ENCODE measurements at places on chromosomes 12 and 14.
A peak's percentile ranks its signal among the peaks of the same experiment; 100 is the strongest.

DNA sequence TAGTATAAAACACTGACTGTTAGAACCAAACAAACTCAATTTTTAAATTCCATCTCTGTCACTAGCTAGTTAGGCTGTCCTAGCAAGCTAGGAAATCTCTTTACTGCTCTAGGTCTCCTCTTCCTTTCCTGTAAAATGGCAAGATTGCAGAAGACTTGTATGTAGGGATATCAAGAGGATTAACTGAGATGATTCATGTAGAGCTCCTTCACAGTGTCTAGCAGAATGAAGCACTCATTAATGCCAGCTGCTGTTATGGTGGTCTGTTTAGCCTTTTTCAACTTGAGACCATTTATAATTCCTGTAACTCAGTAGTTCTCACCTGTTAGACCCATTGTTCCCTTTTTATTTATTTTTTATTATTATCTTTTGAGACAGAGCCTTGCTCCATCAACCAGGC is 67.8 kb upstream of the KCNH3 start:
- no peak for DNase-seq

DNA sequence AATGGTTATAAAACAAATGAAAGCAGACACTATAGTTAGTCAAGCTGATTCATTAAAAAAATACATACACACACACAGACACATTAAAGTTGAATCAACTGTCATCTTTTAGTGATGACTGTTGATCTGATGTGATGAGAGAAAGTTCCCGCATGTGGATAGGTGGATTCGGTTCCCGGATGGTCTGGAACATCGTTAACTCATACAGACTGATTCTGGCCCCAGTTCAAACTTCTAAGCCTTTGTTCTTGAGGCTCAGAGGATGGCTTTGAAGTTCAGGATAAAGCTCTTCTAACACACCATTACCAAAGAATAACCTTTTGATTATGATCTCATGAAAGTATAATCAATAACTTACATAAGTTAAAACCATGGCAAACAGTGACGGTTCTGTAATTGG is 27.5 kb downstream of the WIF1 start:
- DNase-seq = no peak

DNA sequence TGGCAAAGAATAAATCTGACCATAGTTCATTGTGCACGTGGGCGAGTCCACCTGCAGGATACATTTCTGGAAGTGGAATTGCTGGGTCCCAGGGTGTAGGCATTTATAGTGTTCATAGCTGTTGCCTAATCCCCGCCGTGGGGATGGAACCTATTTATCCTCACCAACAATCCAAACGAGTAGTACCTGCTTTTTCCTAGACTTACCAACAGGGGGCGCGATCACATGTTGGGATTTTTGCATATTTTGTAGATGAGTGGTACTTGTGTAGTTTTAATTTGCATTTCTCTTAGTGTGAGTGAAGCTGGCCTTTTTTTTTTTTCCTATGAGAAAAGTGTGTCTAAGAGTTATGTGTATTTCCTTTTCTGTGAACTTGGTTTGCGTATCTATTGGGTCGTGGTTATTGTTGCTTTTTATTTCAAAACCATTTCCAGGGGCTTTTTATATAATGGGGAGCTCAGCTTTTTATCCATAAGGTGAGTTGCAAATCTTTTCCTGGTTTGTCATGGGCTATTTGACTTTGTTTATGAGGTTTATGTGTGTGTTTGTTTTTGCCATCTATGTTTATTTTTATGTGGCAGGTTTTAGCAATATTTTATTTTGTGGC is 67.2 kb downstream of the CCDC92 start:
- DNase-seq = peak; percentile 44

- DNase-seq = no peak
Measured at GRCh38 chr14:69284170-69284569, 24.2 kb downstream of the GALNT16 start.

GRCh38 chr12:108324351-108325017 is 14.6 kb downstream of the CMKLR1 start:
- no peak for DNase-seq

DNA sequence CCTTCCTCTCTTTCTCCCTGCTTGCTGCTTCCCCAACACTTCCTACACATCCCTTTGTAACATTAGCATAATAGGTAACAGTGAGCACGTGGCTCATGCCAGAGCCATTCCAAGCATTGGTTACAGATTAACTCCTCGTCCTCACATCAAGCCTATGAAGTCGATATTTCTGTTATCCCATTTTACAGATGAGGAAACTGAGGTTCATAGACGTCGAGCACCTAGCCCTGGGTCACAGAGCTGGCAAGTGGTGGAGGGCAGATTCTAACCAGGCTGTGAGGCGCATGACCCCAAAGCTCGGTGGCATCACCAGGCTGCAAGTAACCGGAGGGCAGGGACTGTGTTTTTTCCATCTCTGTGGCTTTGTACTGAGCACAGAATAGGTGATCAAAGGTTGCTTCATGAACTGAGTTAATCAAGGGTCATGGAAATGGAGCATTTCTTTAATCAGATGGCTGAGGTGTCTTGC is 5.7 kb upstream of the SERPINA1 start:
- no peak for DNase-seq

- DNase-seq = no peak
Measured at GRCh38 chr12:131015581-131016337, 62.1 kb downstream of the ADGRD1 start.

DNA sequence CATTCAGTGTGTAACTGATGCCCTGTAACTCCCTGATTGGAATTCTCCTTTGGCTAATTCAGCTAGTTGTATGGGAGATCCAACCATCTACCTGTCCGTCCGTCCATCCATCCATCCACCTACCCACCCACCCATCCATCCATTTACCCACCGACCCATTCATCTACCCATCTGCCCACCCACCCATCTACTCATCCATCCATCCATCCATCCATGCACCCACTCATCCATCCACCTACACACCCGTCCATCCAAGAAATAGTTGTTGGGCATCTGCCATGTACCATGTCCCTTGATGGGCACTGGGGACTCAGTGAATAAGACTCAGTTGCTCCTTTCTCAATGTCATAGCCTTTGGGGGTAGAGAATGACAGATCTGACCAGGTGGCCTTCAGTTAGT is 48.1 kb downstream of the CCDC92 start:
- no peak for DNase-seq

GRCh38 chr12:88310069-88310468 is 168.0 kb downstream of the TMTC3 start:
- no peak for DNase-seq

DNA sequence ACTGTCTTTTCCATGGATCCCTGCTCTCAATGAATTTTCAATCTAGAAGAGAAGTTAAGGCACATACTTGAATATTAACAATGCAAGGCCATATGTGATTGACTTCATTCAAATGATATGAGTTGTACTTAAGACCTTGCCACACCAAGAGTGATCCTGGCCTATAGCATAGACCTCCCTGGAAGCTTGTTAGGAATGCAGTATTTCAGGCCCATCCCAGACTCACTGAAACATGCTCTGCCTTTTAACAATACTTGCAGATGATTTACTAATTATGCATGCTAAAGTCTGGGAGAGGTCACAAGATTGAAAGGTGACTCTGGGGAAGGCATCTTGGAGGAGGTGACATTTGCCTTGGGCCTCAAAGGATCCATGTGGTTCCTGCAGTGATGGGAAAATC is 43.2 kb downstream of the RFX4 start:
- no peak for DNase-seq

DNA sequence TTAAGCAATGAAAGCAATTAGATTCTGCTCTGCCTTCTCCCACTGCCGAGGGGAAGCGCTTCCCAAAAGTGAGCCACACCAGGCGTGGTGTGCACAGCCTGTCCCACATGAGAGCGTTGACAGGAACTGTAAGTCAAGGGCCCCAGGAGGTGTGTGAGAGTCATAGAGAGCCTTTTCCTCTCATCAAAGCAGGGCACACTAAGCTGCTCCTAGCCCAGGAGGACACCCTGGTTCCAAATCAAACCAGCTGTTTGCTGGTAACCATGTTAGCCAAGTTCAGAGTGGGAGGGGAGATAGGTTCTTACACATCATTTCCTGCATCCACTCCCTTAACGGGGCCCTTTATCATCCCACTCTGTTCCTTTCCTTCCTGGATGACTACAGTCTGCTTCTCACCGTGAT is 98.3 kb downstream of the SPTSSA start:
- DNase-seq = no peak

DNA sequence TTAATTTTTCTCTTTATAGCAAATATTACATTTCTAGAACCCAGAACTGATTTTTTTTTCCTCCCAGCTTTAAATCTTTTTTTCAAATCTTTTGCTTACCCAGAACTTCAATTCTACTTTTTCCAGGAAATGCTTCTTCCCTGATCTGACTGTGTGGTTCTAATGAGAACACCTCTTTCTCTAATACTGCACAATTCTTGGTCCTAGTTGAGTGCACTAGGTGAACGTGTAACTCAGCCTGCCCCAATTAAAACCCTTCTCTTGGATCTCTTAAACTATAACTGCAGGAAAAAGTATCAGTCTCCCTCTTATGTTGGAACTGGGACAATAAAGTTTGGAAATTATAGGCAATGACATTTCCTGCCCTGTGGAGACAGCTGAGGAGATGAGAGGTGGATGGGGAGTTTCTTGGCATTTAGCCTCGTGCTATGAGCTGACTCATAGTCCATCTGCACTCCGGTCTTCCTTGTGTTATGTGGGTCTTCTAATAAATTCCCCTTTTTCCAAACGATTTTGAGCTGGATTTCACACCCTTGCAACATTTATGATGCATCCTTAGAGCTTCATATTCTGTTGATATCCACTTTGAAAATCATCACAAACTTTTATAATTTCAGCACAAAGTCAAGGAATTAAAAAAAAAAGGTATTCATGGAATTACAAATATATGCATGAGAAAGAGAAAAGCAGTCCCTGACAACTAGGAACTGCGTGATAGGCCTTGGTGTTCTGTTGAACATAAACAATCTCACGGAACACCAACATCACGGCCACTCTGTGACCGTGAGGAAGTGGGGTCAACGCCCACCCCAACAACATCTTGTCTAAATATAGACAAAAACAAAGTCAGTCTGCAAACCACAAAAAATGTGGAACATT is 52.4 kb downstream of the BRMS1L start:
- no peak for DNase-seq

- DNase-seq = no peak
Measured at GRCh38 chr14:103886304-103887169, 39.2 kb upstream of the PPP1R13B start.

GRCh38 chr14:69242311-69243224 is 17.4 kb upstream of the GALNT16 start:
- no peak for DNase-seq

DNA sequence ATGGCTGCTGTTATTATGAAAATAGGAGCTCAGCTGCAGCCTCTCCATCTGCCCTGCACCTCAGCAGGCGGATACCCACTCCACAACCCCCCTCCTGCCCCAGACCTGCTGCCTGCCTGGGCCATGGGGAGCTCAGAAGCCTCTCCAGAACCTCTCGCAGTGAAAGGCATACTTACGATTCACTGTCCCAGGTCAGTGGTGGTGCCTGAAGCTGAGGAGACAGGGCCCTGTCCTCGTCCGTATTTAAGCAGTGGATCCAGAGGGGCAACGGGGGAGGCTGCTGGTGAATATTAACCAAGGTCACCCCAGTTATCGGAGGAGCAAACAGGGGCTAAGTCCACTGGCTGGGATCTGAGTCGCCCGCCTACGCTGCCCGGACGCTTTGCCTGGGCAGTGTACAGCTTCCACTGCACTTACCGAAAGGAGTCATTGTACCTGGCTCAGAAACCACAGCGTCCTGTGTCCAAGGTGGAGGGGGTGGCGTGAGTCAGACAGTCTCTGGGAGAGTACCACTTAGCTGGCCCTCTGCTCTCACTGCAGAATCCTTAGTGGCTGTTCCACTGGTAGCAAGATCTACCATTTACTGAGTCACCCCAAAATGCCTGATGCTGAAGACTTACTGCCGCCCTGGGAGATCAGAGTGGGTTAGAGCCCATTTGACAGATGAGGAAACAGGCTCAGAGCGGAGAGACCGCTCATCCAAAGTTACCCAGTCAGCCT is at the start of gene SERPINA1:
Gene SERPINA1, minus strand, starts transcription at position 219 of the 720 bp plus-strand sequence. CDS start 5,365 bp downstream, outside the sequence.
- DNase-seq = no peak

DNA sequence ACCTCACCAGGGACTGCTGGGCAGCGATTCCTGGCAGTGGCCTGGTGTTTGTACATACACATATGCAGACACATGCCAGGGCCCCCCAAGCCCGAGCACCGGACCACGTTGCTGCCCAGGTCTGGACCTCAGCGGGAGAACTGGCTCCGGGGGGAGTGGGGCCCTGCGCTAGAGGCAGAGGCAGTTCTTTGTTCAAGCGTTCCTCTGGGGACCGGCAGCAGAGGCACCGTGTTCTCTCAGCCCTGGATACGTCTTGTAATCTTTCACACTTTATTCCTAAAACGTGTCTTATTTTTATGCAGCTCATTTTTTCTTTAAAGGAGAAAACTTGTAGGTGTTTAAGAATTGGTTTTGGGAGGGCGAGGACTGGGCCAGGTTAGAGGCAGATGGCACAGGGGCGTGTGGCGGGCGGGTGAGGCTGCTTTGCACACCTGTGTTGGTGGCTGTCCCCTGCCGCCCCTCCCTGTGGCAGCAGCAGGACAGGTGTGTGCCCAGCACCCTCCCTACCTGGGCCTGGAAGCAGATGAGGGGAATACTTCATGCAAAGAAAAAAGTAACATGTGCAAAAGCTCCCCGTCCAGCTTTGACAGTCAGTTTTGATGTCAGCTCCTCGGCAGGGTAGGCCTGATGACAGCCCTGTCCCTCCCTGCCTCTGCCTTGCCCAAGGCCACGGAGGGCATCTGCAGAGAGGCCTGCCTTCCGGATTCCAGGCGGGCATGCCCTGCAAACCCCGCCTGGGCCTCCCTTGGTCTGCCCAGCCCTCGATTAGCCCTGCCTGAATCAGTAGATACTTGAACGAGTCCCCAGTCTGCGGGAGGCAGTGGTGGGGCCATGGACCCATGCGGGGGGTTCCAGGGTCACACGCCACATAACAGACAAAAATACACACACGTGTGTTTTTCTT is 7.0 kb upstream of the PUS1 start:
- no peak for DNase-seq

GRCh38 chr12:93183940-93184671 is 193.6 kb upstream of the NUDT4 start:
- no peak for DNase-seq

GRCh38 chr12:18462442-18462841 is 201.1 kb downstream of the PIK3C2G start:
- no peak for DNase-seq

GRCh38 chr12:66674495-66675122 is 4.3 kb downstream of the GRIP1 start:
- DNase-seq = no peak

Measured in activated T-helper 1 cell treated with anti-CD3 and anti-CD28 coated beads, Interleukin-2, amount 50 U/mL, for 16 hours (primary cell).